ENCODE measurements at places on chromosomes 5 and 9.
A peak's percentile ranks its signal among the peaks of the same experiment; 100 is the strongest.

DNA sequence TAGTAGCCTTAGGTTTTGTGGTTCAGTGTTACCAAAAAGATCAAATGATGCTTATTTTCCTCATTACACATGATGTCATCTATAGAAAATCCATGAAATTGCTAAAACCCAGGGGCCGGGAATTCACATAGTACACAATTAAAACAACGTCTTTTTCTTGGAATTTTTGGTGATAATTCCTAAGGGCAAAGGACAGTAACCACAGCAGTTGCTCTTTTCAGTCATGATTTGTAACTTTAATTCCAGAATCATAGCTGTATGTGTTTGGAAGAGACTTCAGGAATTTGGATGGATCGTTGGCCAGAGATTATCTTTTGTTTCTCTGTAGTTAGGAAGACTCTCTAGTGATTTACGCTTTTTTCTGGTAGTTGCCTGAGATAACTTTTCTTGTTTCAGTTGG lies 748.7 kb downstream of the TLE4 start:
- no peak for DNase-seq

DNA sequence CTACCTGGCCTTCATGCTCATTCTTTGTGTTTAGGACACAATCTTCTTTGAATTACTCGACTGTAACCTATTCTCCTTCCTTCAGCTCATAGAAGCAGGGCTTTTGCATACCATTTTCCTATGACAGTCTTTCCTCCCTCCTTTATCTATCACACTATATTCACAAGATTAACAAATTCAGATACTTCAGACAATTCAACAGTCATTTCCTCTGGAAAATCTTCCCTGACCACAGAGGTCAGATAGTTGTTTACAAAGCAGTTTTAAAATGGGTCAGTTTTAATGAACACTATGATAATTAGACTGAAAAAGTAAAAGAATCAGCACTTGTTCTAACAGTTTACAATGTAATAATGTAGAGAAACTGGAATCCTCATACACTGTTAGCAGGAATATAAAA lies 4.3 kb downstream of the CAAP1 start:
- no peak for DNase-seq

GRCh38 chr5:109852371-109853155 lies 162.8 kb downstream of the MAN2A1 start:
- DNase-seq: no peak

DNA sequence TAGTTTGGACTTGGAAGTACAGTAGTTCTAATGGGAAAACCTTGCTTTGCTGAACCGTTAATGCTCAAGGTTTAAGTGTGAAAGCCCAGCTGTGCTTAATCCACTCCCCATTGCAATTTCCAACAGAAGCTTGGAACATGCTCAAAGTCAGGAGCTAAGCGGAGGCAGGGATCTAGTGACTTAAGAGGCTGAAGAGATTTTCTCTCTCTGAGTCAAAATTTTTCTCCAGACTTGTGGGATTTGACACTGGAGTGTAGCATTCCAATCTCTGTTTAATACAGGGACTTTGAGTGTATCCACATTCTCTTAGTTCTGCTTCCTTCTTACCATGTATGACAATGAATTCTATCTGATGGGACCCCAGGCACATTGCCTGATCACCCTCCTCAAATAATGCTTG lies 471.8 kb downstream of the KIF4B start:
- no peak for DNase-seq

DNA sequence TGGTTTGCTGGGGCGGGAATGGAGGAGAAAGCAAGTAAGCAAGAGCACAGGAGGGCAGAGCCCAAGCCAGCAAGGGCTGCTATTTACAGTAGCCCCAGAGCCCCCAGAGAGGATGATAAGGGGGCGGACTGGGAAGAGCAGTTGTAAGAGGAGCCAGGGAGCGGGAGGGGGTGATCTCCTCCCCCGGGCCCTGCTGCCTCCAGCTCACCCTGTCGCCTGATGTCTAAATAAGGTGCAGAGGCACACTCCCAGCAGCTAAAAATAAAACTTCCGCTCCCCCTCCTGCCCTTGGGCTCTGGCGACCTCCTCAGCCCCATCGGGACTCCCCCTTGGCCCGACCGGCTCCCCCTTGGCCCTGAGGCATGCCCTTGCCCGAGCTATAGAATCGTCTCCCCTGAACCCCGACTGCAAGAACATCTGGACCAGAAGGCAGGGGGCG lies 14.4 kb upstream of the CCDC69 start:
- peak; percentile 54 for DNase-seq

GRCh38 chr9:38182321-38182720 lies 113.3 kb upstream of the SHB start:
- DNase-seq: no peak

- DNase-seq: no peak
Observed at GRCh38 chr5:36494841-36495601, 111.4 kb upstream of the SLC1A3 start.

- DNase-seq: peak; percentile 32
Observed at GRCh38 chr5:90783460-90784333, 225.1 kb downstream of the ADGRV1 start.

DNA sequence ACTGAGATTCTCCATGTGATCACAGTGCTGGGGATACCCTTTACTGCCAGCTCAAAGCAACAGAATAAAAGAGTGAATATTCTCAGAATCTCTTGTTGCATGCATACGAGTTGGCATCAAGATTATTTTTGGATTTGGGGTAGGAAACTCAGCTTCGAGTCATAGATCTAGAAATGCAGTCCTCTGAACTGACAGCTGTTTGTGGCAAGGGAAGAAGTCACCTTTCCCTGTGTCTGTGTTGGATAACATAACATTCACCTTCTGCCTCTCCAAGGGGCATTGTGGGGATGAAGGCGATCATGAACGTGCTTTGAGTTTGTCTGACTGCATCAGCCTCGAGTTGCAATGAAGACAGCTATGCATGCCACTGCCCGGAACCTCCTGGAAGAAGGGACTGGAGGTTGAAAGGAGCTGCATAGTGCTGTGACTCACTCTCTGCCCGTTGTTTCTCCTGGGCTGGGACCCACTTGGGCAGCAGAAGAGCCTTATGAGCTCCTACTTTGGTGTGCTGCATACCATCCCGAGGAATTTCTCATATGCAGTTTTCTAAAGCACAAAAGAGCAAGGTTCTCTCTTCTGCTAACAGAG lies 231.7 kb downstream of the ARHGAP26 start:
- DNase-seq: no peak

GRCh38 chr5:95996904-95997723 lies 35.5 kb upstream of the ELL2 start:
- DNase-seq: no peak

DNA sequence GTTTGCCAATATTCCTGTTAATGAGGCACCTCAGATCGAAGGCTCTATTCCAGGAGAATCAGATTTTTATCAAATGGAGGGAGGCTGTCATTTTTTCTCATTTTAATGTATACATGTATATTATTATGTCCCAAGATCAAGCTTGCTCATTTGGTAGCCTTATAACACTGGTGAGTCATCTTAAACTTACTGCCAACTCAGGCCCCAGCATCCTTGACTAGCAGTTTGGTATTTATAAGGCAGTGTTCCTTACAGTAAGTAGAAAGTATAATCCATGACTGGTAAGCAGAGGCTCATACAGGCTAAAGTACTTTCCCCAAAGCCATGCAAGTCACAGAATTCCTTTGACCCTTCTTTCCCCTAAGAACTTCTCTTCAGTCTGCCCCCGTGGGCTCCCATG lies 90.7 kb upstream of the NR3C1 start:
- no peak for DNase-seq

DNA sequence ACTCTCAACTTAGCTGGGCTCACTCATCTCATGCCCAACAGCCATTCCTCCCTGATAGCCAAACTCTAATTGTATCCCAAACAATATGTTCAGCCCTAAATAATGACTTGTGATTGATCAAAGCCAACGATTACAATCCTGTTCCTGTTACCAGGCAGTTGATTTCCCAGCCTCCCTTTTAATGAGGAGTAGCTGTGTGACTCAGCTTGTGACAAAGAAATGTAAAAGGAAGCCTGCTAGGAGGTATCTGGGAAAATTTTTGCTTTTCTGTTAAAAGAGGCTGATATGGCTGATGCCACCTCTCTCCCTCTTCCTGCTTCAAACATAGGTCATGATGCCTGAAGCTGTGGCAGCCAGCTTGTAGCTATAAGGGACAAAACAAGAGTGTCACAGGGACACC lies 19.6 kb upstream of the ENC1 start:
- no peak for DNase-seq

- no peak for DNase-seq
Observed at GRCh38 chr9:133155156-133155555, 8.6 kb downstream of the GBGT1 start.

- DNase-seq: no peak
Observed at GRCh38 chr5:66597183-66597757, 1.1 kb downstream of the MAST4 start.

DNA sequence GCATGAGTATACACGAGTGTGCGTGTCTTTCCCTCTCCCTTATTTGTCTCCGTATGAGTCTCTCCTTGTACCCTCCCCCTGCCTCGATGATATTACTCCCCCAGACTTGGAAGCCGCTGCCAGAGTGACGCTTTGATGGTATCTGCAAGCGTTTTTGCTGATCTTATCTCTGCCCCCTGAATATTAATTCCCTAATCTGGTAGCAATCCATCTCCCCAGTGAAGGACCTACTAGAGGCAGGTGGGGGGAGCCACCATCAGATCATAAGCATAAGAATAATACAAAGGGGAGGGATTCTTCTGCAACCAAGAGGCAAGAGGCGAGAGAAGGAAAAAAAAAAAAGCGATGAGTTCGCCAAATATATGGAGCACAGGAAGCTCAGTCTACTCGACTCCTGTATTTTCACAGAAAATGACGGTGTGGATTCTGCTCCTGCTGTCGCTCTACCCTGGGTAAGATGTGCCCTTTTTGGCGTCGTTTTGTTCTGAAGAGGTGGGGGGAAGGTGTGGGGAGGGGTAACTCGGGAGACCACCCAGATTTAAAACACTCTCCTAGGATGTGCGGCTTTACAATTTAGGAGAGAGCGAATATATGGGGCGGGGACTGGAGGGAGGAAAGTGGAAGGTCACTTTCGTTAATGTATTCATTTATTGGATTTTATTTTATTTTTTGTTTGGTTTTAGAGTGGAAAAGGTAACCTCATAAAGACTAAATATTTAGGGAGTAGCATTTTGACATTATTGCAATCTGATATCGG lies at the start of gene GABRG2:
Gene GABRG2 (plus strand): TSS at position 119 of the 757 bp plus-strand sequence. CDS start 227 bp downstream, at position 346.
- DNase-seq: no peak

DNA sequence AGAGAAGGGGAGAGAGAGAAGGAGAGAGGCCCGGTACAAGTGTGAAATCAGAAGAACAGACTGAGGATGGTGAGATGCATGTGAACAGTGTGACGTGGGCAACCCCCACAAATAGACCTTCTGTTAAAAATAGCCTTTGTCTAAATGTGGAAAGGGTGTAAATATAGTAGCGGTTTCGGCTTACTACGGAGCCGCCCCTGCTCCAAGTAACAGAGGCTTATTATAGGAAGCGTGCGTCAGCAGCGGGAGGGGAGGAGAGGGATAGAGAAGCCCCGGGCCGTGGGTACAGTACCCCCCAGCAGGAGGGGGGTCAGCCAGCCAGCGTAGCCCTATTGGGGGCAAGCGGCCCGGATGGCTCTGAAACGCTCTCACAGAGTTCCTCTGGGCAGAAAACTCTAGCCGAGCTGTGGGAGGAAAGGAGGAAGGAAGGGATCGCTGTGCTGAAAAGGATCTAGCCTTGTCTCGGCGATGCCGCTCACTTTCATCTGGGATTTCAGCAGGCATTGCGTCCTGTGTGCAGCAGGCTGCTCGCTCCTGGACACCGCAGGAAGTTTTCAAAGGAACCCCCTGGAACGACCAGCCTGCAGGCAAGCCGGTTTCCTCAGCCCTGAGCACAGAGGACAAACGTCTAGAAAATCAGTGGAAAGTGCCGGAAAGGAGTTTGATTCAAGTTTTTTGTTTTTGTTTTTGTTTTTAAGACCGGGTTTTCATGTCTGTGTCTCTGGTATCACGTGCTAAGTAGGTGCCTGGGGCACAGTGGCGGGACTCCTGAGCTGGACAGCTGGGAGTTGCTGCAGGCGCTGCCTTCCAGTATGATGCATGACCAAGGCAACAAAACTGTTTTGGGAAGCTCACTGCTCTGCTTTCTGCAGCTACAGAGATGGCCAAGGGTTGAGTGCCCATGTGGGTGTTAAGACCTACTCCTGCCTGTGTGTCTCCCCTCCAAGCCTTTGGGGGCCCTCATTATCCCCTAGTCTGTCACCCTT lies 146.6 kb downstream of the SEC61B start:
- peak; percentile 59 for DNase-seq

- no peak for DNase-seq
Observed at GRCh38 chr9:104971511-104971910, 43.6 kb upstream of the ABCA1 start.

DNA sequence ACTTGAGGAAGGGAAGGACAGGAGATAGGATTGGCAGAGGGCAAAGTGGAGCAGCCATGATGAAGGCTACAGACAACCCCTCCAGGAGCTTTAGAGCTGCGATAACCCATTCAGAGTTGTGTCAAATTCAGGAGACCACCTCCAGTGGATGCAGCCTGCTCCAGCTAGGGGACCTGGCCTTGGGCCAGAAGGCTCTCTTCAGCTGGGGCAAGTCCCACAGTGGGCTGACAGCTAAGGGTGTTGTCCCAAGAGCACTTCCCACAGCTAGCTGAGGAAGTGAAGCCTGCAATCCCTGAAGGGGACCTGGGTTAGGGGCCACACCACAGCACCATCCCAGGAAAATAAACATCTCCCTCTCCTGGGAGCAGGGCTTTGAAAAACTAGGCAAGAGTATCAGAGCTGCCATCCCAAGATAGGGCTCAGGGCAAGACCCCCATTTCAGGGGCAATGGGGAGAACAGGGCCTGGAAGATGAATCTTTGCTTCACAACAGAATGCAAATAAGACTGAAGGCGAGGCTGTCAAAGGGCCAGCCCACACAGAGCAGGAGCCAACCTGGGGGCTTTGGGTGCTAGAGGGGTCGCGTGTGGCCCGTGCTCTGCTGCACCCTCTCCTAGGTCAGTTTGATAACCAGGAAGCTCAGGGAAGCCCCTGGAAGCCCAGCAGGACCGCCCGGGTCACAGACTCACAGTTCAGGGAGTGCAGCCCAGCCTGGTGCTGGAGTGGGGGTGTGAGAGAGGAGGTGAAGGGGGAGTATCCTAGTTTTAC lies 19.3 kb upstream of the DAPK1 start:
- no peak for DNase-seq

DNA sequence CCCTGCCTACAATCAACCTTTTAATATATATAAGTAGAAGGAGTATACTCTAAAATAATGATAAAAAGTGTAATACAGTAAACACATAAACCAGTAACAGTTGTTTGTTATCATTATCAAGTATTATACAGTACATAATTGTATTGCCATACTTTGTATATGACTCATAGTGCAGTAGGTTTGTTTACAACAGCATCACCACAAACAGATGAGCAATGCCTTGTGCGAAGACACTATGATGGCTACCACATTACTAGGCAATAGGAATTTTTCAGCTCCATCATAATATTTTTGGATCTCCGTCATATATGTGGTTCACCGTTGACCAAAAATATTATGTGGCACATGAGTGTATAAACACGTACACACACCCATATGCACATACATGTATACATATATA lies 69.7 kb upstream of the APC start:
- no peak for DNase-seq

- no peak for DNase-seq
Observed at GRCh38 chr5:149341876-149342275, 3.4 kb upstream of the GRPEL2 start.

- no peak for DNase-seq
Observed at GRCh38 chr9:78630966-78631365, 334.0 kb downstream of the PSAT1 start.

- DNase-seq: peak; percentile 3
Observed at GRCh38 chr9:28774433-28775235, 1201.4 kb upstream of the C9orf72 start.

GRCh38 chr5:3428334-3428733 lies 167.3 kb upstream of the IRX1 start:
- no peak for DNase-seq

GRCh38 chr9:114112325-114112724 lies 13.2 kb upstream of the KIF12 start:
- DNase-seq: no peak
